ENCODE measurements at places on chromosomes 16 and 17.

DNA sequence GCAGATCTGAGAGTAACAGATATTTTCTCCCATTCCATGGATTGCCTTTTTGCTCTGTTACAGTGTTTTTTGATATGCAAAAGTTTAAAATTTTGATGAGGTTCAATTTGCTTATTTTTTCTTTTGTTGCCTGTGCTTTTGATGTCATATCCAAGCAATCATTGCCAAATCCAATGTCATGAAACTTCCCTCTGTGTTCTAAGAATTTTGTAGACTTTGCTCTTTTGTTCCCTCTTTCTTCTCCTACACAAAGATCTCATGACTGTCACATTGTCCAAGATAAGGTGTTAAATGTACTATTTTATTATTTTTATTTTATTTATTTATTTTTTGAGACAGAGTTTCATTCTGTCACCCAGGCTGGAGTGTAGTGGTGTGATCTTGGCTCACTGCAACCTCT, 18.9 kb upstream of the KCNH6 start:
- no peak for DNase-seq

GRCh38 chr16:88773812-88774291, 11.2 kb downstream of the PIEZO1 start:
- no peak for DNase-seq

DNA sequence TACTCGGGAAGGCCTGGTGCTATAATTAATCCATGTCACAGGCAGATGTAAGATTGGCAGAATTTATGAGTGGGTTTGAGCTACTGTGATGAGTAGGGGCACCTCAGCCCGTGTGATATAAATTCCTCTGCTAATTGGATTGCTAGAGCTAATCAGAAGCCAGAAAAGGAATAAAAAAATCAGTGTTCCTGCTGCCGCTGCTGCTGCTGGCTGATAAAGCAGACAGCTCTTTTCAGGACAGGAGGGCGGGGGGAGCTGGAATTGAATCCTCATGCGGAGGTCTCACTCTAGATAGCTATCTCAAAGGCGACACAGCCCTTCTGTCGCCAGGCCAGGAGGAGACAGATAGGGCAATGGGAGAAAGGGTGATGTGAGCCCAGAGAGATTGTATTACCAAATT, 182.7 kb upstream of the ZFHX3 start:
- DNase-seq = no peak

- DNase-seq = no peak
Measured at GRCh38 chr17:10309003-10309974, 63.5 kb downstream of the MYH13 start.

- no peak for DNase-seq
Measured at GRCh38 chr16:7343243-7343642, 10.6 kb downstream of the RBFOX1 start.

DNA sequence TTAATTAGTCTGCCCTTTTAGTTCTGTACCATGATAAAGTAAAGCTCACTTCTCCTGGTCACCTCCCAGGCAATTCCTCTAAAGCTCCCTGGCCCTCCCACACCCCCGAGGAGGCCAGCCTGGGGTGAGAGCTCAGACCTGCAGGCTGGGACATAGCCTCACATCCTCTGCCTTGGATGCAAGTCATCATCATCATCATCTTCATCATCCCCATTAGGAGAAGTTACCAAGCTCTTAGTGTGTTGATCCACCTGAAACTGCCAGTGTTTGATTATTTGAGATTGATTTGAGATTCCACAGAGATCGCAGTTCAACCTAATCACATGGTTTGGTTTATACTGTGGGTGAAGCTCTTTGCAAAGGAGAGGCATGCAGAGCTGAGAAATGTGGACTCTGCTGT, 197.5 kb downstream of the CYLD start:
- no peak for DNase-seq

- DNase-seq = no peak
Measured at GRCh38 chr17:9533441-9533840, 42.2 kb downstream of the STX8 start.

DNA sequence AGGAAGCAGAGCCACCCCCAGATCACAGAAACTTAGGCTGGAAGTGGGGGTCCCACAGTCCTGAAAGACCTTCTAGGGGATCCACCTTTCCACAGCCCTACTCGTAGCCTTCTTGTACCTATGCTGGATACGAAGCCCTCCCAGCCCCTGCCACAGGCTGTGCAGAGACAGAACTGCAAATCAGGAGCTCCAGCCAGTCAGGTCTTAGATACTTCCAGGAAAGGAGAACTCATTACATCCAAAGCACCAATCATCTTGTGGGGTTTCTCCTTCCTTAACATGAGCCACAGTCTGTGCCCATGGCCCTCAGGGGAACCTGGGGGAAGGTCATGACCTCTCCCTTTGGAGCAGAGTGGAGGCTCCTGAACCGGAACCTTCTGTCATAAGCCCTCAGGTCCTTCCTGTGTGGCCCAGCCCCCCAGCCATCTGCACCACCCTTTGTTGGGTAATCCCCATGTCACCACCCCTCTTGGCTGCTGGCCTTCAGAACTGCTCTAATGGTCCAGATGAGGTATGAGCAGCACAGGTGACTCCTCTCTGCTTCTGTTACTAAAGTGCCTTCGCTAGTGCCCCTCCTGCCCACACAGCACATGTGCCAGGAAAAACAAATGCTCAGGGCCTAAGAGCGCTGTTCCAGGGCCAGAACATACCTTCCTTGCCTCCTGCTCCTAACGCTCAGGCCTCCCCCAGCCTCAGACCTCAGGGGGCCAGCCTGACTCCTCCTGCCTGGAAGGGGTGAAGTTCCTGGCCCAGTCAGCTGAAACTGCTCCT, 14.6 kb downstream of the SRCIN1 start:
- DNase-seq = no peak

All from NCI-H1048 (cell line).